ENCODE measurements at places on chromosomes 2 and 18. TPM values are rescaled to one million over a fixed set of nuclear protein-coding genes. Genes with fewer than 3 reads are reported as not detected.

Gene MAPK4
- not detected for total RNA-seq

Gene MTLN
- total RNA-seq: 50.7 TPM

Gene SERPINB10
- total RNA-seq: not detected

Gene ATP6V1C2
- total RNA-seq: not detected

Gene CD226
- total RNA-seq: 102 TPM

Gene HDAC4
- 67.4 TPM for total RNA-seq

Gene MAP3K2
- 59.6 TPM for total RNA-seq

Gene SLC19A3
- not detected for total RNA-seq

Gene FAM237A
- not detected for total RNA-seq

Gene KDSR
- total RNA-seq: 60.9 TPM

Gene MRO
- total RNA-seq: not detected

Measured in activated CD4-positive, alpha-beta memory T cell treated with anti-CD3 and anti-CD28 coated beads, Interleukin-2, amount 10 ng/mL, durations not matched to agents 7 days and 5 days (primary cell).